ENCODE measurements at places on chromosomes 5 and 9. TPM values are rescaled to one million over a fixed set of nuclear protein-coding genes. Genes with fewer than 3 reads are reported as not detected.

The CNTNAP3B gene
- total RNA-seq = not detected

The ECM2 gene
- total RNA-seq = not detected

The C5orf52 gene
- total RNA-seq = not detected

The RAB14 gene
- 68.3 TPM for total RNA-seq

GRCh38 chr5:148394587-148395019 lies 10.8 kb downstream of the FBXO38 start:
- DNase-seq = no peak

DNA sequence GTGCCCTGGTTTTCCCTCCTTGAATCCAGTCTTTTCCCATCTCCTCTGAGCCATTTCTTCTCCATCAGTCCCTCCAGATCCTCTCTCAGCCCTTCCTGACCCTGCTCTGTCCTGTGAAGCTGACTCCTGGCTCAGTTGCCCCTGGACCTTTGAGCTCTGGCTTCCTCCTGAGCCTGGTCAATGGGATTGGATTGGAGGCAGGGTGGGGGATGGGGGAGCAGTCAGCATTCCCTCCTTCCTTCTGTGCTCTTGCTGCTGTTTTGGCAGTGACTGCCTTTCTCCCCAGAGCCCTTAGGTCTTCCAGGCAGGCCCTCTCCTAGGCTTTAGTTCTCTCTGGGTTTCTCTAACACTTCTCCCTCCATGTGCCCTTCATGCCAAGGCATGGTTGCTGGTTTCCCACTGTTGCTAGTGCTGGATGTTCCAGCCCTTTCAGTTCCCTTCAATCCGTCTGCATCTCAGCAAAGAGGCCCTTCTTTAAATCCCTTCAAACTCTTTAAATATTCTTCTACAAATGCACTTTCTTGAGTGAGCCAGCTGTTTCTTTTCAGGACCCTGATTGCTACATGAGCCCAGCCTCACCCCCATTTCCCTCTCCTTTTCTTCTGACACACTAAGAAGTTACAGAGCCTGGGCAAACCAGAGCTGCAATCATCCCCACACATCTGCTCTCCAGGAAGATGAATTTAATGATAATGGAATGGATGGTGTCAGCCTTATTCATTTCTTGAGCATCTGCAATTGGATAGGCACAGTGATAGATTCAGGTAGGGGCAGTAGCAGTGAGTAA lies 2.2 kb downstream of the TNFSF15 start:
- DNase-seq = no peak

DNA sequence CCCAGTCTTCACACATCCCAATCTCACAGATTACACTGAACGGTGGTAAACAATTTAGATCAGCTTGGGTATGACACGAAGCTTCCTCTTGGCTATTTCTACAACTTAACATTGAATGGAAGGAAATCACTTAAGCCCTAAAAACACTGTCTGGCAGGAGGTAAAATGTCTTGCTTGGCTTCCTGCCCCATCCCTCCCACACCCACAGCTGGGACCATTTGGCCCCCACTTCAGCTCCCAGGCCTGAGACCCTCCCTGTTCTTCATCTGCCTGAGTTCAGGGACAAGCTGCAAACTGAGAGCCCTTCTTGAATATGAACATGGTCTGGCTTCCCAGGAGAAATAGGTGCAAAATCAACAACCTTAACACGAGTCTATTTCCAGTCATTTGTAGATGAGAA lies 3.4 kb upstream of the COL15A1 start:
- no peak for DNase-seq

DNA sequence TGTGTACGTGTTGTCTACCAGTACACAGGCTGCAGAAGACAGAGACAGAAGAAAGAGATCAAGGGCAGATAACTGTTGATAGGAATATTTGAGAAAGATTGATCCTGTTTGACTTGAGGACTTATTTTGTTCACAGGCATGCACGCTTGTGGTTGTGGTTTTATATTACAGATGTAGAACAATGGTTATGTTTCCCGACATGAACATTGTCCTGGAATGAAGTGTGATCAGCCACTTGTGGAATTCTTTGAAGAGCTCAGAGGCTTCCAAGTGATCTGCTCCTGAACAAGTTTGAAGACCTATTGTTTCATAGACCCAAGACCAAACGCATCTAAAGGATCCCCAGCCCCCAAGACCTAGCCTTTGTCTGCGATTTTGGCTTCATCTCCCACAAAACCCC lies 13.7 kb downstream of the TEX53 start:
- DNase-seq = no peak

GRCh38 chr9:104682642-104683041 lies 11.7 kb upstream of the OR13D1 start:
- DNase-seq = no peak

GRCh38 chr9:135704483-135704882 lies 2.5 kb downstream of the KCNT1 start:
- DNase-seq = no peak

DNA sequence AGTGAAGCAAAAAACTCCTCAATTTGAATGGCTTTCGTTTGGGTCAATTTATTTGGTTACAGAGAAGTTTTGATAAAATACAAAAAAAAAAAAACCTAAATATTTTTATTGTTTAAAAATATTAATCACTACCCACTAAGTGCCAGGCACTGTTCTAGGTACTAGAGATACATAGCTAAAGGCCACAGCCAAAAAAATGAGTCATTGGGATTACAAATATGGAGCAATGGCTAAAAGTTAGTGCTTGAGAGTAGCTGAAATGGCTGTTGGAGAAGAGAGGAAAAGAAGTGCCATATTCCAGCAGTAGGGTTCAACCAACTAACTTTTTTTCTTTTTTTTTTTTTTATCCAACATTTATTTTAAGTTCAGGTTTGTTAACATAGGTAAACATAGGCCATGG lies 130.1 kb upstream of the PTGER4 start:
- DNase-seq = no peak
